ENCODE measurements at places on chromosomes 12 and 14.

DNA sequence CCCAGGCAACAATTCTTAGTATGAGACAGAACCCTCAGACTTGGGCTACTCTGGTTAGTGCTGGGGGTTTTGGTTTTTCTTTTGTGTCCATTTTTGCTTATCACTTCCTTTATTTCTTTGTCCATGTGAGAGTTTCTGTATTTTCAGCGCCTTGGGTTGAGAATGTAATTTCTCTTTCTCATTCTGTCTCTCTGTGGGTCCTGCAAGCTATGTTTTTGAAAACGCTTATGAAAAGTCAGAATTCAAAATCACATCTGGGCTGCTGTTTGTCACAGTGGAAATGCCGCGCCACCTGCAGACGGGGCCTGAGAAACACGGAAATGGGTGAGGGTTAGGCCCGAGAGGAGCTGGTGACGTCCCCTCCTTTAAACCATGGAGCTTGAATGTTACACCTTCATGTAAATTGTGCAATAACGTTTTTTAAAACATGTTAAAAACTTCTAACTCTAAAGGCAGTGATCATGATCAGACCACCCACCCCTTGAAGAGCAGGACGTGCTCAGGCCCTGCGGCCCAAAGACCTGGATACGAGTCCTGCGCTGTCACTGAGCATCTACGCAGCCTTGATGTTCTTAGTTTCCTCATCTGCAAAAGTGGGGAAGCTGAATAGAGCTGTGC, 26.1 kb downstream of the JDP2 start:
- no peak for DNase-seq

- DNase-seq: no peak
Observed at GRCh38 chr14:60093080-60093479, 1.4 kb downstream of the PCNX4 start.

DNA sequence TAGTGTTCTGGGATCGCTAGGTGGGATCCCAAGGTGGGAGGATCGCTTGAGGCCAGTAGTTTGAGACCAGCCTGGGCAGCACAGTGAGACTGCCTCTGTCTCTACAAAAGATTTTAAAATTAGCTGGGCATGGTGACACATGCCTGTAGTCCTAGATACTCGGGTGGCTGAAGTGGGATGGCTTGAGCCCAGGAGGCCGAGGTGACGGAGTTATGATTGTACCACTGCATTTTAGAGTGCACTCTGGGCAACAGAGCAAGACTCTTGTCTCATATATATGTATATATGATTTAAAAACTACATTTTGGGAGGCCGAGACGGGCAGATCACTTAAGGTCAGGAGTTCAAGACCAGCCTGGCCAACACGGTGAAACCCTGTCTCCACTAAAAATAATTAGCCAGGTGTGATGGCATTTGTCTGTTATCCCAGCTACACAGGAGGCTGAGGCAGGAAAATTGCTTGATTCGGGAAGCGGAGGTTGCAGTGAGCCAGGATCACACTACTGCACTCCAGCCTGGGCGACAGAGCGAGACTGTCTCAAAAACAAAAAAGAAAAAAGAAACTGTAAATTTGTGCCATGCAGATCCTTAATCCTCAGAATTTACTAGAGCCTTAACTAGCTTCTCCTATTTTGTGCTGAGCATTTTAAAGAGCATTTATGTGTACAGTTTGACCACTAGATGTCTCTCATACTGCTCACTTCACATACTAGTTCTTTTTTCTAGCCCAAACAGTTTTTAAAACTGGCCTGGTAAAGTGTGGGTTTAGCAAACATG, 114.8 kb downstream of the MON2 start:
- peak; percentile 74 for DNase-seq

- no peak for DNase-seq
Observed at GRCh38 chr14:72075649-72076334, 143.6 kb downstream of the RGS6 start.

GRCh38 chr12:106910202-106910601, 45.5 kb upstream of the TMEM263 start:
- DNase-seq: no peak
